Daoy (cell line): ENCODE measurements at places on chromosomes 11 and 22. TPM values are rescaled to one million over a fixed set of nuclear protein-coding genes. Genes with fewer than 3 reads are reported as not detected.

DNA sequence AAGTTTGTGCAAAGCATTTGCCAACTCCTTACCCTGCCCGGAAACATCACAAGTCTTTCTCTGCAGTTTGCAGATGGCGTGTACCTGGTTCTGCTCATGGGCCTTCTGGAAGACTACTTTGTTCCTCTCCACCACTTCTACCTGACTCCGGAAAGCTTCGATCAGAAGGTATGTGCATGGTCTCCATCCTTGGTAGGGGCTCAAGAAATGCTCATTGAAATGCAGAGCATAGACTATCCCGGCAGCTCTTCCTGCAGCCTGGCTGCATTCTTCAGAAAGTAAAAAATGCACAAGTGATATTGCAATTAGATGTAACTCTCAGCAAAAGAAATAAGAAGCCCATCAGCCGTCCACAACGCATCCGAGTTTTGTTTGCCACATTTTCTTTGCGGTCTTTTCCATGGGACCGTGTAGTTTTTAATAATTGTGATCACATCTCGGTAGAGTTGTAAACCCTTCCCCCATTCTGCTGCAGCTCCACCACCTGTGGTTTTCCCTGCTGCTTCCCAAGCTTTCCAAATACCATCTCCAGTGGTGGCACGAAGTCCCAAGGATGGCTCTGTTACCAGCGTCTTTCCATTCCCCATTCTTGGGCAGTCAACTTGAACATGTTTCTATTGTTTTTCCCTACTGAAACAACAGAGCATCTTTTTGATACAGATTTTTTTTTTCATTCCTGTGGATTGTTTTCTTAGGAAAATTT, 22.7 kb upstream of the PARVG start:
- DNase-seq, result no peak

DNA sequence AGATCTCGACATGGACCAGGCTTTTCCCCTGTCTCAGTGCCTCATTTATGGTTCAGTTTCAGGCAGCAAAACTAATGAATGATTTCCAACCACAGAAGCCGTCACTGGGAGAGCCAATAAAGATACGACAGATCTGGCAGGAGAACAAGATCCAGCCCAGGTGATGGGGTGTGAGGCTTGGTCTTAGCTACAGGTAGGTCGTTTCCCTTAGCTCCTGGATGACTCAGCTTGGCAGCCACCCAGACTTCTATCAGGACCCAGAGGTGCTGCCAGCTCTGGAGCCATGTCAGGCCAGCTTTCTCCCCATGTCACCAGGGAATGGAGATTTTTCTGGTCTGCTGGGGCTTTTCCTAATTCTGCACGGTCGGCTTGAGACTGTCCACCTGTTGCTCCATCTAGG, 36.3 kb upstream of the APOBEC3A start:
- DNase-seq, result no peak

- DNase-seq, result peak; percentile 34
Observed at GRCh38 chr22:22235558-22235957, 9.0 kb upstream of the VPREB1 start.

GRCh38 chr11:34223021-34223813, 117.8 kb downstream of the NAT10 start:
- peak; percentile 78 for DNase-seq

DNA sequence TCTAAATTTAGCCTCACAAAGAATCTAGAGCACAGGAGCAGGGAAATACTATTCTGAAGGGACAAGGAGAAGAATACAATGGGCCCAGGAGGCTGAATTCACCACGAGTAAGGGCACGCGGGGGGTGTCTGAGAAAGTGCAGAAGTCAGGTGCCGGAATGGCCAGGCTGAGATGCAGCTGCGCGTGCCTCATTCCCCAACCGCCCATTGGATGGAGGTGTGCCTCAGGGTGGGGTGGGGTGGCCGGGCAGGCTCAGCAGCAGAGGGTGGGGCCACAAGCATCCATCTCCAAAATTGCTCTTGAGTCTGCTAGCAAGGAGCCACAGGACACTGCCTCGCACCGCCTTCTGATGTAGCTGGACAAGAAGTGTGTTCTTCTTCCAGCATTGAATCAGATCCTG, 387.0 kb downstream of the SHANK2 start:
- no peak for DNase-seq

- DNase-seq, result peak; percentile 67
Observed at GRCh38 chr11:119729951-119730613, 1.1 kb upstream of the NECTIN1 start.

GRCh38 chr22:48365386-48365785, 1462.3 kb downstream of the BRD1 start:
- no peak for DNase-seq

DNA sequence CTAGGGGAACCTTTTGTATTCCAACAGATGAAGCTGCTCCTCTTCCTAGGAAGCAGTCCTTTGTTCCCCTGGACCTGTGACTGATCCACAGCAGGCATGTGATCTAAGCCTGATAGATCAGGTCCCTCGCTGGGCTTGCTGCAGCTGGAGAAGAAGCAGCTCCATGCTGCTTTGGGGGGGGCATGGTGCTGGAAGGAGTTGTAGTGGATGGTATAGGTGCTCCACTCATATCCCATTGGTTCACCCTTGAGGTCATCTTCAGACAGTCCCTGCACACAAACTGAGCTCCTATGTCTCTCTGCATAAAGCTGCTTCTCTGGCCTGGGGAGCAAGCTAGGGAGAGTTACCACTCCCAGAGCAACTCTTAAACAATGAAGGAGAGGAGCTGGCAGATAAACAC, 9.5 kb upstream of the RIC3 start:
- no peak for DNase-seq

DNA sequence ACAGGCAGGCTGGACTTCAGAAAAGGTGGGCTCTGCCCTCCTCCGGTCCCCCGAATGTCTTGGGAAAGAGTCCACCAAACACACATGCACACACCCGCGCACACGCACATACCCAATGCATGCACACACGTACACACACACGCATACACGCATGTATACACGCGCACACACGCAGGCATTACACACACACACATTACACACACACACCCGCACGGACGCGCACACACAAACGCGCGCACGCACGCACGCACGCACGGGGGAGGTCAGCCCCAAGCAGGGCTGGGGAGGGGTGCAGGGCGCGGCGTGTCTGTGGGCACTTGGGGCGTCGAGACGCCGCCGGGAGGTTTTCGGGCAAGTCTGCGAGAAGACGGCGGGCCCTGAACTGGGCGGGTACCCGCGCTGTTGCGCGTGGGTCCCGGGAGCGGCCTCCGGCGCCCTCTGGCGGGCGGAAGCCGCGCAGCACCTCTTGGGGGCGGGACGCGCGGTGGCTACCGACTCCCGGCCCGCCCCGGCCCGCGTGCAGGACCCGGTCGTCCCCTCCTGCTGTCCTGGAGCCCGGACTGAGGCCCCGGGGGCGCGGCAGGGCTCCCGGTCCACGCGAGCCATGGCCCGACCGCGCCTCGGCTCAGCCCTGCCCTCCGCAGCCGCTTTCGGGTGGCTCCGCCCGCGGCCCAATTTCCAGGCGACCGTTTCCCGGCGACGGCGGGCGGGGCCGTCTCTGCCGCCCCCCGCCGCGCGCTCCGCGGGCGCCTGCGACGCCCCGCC, 3.6 kb downstream of the SEPTIN5 start:
- peak; percentile 74 for DNase-seq

DNA sequence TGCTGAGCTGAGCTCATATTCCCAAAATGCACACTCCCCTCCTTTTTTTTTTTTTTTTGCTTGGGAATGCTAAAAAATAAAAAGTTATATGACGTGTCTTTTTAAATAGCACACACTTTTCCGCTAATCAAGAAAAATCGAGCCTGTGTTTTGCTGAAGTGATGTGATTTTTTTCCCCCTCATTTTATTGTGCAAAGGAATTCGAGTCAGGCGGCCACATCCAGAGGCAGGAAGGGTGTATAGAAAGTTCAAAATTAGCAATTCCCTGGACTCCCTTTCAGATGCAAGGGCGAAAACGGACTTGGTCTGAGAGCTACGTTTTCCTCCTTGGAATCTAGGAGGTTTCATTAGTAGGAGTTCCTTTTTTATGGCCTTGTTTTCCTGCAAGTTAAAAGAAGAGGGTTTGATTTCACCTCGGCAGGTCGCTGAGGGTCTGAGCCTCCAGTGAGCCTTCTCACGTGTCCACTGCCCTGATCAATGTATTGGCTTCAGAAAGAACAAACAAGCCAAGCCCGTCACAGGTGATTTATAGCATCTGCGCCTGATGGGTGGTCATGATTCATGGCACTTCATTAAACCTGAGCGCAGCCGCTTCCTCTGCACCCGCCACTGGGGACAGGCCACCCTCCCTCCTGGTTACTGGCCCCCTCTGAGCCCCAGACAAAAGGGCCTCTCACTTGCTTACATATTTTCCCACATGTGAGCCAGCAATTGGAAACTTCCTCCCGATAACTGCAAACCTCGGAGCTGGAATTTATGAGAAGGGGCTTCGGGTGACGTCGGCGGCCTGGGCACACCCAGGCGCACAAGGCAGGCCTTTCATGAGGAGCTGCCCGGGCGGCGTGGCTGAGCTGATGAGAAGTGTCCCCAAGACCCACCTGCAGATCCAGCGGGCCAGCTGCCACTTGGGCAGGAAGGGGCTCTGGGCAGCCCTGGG, 64.4 kb upstream of the LINC01488 start:
- DNase-seq, result peak; percentile 47

DNA sequence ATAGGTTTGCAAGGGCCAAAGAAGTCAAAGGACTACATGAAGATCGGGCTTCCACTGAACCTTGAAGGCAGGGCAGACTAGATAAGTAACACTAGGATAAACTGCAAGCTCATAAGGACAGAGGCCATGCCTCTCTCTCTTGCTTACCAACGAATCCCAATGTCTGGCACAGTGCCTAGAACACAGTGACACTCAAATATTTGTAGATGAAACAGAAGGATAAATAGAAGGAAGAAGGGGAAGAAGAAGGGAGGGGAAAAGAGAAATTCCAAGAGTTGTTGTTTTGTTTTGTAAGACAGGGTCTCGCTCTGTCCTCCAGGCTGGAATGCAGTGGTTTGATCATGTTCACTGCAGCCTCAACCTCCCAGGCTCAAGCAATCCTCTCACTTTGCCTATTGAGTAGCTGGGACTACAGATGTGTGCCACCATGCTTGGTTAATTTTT, 26.9 kb downstream of the SIK3 start:
- no peak for DNase-seq

GRCh38 chr11:125464666-125465065, 31.4 kb downstream of the FEZ1 start:
- DNase-seq, result no peak

- no peak for DNase-seq
Observed at GRCh38 chr11:12092714-12093113, 17.7 kb upstream of the MICAL2 start.

GRCh38 chr11:30424844-30425243, 101.9 kb downstream of the ARL14EP start:
- no peak for DNase-seq

DNA sequence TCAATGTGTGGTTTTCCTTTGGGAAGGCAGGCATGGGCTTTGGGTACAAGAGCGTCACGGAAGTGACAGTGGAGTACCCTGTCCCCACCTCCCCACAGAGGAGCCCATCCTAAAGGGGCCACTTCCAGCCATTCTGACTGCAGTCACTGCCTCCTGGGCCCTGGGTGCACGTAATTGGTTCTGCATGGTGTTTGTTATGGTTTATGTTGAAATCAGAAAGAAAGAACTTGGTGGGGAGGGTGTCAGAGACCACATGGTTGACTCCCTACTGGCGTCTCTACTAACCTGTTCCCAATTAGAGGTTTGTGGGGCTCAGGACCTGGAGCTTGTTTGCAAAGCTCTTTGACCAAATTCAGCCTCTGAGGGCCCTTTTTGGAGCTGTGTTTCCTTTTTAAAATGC, 40.8 kb downstream of the RIBC2 start:
- no peak for DNase-seq

GRCh38 chr11:128937480-128937879, 5.2 kb downstream of the TP53AIP1 start:
- DNase-seq, result no peak

DNA sequence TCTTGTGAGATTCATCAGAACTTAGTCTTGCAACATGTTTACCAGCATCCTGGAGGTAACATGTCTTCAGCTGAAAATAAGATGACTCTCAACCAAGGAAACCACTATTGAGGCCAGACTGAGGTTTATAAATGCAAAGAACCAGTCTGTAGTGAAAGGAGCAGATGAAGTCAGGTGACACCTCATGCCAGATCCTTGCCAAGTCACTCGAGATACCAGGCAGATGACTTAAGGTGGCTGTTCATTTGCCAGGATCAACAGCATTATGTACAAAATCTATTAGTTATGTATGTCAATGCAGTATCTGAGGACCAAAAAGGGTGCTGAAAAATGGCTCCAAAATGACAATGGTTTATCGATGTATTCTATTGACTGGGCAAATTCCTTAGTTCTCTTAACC, 100.0 kb upstream of the SOX6 start:
- no peak for DNase-seq

- DNase-seq, result no peak
Observed at GRCh38 chr11:134488913-134489312, 76.9 kb upstream of the B3GAT1 start.

GRCh38 chr11:45997599-45997998, 75.1 kb downstream of the LARGE2 start:
- no peak for DNase-seq

DNA sequence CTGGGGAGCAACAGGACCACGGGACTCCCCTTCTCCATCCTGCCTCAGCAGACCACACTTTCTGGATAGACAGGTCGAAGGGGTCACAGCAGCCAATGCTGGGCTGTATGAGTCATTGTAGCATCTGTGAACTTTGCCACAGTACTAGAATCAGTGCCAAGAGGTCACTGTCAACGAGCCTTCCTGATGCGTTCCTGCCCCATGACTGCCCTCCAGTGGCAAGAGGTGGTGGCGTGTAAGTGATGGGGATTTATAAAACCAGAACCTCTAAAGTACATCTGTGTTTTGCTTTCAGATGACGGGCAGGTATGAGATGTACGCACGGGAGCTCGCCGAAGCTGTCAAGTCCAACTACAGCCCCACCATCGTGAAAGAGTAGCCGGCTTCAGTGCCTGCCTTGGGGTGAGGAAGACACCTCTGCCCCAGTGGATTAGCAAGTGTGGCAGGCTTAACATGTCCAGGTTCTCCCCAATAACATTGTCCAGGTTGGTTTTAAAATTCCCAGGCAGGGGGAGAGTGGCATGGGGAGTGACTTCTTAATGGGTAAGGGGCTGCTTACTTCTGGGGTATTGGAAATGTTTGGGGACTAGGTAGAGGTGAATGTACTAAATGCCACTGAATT, 29.4 kb downstream of the GUCD1 start:
- DNase-seq, result peak; percentile 71

- peak; percentile 10 for DNase-seq
Observed at GRCh38 chr11:43988040-43988817, 45.8 kb downstream of the C11orf96 start.

- peak; percentile 44 for DNase-seq
Observed at GRCh38 chr11:12239396-12239795, 129.0 kb downstream of the MICAL2 start.

The OR2AT4 gene
- total RNA-seq, result under 0.01 TPM in 1 of 2 replicates, not detected in the other

The MMP13 gene
- 0.17 TPM in 1 of 2 replicates, not detected in the other for total RNA-seq

The OSBP2 gene
- total RNA-seq, result 0.60 and 0.97 TPM in 2 replicates

The HEPHL1 gene
- total RNA-seq, result not detected in 2 replicates

The TMEM191C gene
- total RNA-seq, result 0.51 TPM in 1 of 2 replicates, not detected in the other

The KREMEN1 gene
- total RNA-seq, result 0.36 and 1.4 TPM in 2 replicates

The DLG2 gene
- 0.42 and 2.3 TPM in 2 replicates for total RNA-seq

The C2CD3 gene
- total RNA-seq, result 7.7 and 21.9 TPM in 2 replicates

The APOBEC3B gene
- 4.5 and 5.1 TPM in 2 replicates for total RNA-seq

The GLB1L2 gene
- 12.6 and 13.4 TPM in 2 replicates for total RNA-seq

The GSTP1 gene
- 1,082 and 1,228 TPM in 2 replicates for total RNA-seq

The OR6A2 gene
- total RNA-seq, result 0.06 TPM in 1 of 2 replicates, not detected in the other

The OR8B3 gene
- not detected in 2 replicates for total RNA-seq

The PATE4 gene
- not detected in 2 replicates for total RNA-seq
